ENCODE measurements at places on chromosomes 7 and 10.

- no peak for DNase-seq
These were observed 666.7 kb downstream of the KCNMA1 start for GRCh38 chr10:76970711-76971519.

DNA sequence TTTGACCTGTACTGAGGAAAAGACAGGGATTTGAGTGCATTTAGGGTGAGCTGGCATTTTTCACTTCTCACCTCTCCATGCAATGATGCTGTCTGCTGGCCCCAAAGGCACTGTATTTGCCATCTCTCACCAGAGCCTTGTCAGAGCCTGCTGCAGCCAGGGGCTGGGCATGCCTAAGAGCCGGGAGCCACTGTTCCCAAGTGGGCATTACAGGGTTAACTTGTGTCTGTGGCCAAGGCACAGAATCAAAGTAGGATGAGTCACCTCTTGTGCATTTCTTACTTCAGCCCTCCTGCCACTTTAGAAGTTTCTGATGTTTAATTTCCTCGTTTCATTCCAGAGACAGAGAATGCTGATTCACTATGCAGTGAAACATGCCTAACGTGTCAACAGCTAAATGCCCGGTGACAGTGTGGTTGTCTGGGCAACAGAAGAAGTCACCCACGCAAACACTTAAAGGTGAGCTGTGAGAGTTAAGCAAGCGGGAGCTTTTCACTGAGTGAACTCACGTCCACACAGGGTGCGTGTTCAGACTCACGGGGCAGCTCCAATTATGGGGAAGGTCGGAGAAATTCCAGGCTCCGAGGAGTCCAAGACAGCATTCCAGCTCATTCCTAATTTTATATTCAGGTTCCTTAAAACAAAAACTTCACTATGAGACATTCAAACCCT lies 57.1 kb upstream of the IGFBP3 start:
- DNase-seq: peak; percentile 95

GRCh38 chr7:23018750-23019149 lies 4.8 kb upstream of the HYCC1 start:
- no peak for DNase-seq

GRCh38 chr10:44459671-44460070 lies 74.8 kb upstream of the CXCL12 start:
- DNase-seq: no peak

- DNase-seq: no peak
These were observed 33.0 kb downstream of the JAKMIP3 start for GRCh38 chr10:132098539-132099388.

DNA sequence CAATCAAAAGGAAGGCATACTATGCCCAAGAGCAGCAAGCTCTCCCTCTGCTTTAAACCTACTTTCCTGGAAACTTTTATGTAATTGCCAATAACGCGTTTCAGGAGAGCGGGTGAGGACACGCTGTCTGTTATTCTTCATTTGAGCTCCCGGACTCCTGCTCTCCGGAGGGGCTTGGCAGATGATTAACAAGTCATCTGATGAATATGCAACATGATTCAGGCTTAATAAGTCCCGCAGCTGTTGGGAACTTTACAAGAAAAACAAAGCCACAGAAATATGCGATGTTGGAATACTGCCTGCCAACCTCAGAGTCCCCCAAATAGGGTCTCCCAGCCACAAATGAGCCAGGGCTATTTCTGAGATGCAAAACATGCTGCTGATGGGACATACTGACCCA lies 348.0 kb downstream of the GPAM start:
- DNase-seq: peak; percentile 83

- no peak for DNase-seq
These were observed 57.1 kb downstream of the ABCB1 start for GRCh38 chr7:87543623-87544022.

DNA sequence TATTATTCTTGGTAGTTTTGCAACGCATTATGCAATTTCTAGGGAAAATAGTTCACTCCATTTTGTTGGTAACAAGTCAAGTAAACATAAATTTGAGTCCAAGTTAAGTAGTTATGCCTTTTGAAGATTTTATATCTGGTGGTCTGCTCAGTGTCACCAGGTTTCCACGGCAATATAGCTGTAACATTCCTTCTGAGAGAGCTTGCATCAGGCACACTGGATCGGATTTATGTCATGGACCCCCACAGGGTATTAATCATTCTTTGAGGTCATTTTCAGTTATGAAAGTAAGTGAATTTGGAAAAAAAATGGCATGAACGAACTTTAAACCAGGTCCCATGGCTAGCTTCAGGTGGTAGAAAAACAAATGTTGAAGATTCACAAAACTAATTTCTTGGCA lies 136.3 kb downstream of the POLR1F start:
- peak; percentile 90 for DNase-seq

DNA sequence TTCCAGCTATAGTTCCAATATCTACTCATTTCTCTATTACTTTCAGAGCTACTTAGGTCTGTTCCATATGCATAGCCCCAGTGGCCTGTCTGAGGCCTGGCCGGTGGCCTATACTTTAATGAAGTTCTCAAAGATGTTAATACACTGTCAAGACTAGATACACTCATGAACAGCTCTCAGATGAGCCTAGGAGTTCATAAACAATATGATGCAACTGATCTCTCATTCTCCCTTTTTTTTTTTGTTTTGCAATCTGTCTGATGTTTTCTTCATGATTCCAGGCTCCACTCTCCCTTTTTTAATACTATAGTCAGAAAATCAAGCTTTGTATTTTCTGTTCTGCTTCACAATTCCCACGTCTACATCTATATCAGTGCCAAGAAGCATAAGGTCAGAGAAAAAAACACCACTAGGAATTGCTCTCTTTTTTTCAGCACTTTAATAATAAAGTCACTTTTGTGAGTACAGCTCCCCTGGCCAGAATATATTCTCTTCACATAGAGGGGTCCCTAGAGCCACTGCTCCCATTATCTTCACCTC lies 321.0 kb downstream of the C7orf25 start:
- no peak for DNase-seq

DNA sequence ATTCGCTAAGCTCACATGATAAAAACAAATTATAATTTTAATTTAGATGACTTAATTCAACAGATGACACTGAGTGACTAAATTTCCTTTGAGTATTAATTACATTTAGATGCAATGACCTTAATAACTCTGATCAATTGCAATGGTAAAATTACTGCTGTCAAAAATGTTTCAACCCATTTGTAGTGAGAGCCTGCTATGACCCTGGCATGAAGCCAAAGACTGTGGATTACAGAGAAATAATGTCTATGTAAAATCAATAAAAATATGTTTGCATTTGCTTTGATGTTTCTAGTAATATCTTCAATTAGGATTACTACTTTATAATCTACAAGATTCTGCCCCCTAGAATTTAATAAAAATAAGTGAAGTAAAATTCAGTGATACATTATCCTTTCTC lies 15.6 kb downstream of the MKX start:
- no peak for DNase-seq

DNA sequence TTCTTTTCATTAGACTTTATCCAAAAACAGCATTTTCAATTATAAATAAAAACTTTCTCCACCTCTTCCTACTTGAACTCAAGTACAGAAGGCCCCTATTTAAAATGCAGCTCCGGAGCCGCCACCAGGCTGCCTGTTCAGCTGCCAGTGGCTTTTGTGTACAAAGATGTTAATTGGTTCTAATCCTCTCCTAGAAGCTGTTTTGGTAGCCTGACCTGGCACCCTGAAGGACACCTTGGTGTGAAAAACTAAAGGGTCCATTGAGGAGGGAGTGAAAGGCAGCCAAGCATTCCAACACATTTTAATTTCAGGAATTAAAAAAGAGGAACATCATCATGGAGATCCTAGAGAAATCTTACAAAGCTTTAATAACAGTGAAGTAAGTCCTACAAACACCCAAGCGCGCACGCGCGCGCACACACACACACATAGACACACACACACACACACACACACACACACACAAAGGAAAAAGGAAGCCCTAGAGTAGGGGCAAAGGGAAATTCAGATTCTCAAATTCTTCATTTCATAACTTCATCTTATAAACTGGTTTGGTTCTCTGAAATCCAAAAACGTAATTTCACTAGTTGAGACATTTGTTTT lies 41.4 kb downstream of the VAX1 start:
- DNase-seq: no peak

DNA sequence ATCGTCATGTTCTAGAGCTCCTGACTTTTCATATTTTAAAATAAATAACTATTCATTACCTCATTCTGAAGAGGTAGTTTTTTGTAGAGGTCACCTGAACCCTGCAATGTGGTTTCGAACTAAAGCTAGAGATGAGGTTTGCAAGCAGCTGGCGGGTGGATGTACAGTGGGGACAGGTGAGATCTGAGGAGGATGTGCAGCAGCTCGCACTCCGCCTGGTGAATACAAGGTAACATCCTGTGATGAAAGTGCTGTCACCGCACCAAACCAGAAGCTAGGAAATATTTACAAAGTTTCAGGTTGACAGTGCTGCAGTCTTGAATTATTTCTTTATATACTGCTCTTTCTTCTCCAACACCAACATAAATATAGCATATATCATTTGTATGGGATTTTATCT lies 26.5 kb downstream of the NDUFB2 start:
- no peak for DNase-seq

DNA sequence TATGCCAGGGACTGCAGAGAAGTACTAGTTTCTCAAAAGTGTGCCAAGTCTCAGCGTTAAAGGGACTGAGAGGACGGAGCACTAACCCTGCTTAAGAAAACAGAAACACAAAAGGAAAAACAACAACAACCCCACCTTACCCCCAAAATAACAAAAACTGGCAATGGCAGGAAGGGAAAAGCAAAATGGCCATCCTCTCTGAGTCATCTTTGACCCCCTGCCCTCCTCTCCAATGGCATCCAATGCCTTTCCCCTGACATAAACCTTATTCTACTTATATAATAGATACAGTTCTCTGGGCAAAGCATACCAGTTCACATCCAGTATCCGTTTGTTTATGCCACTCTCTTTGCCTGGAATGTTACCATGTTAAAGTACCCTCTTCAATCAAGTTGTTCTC lies 1.6 kb downstream of the POLR1F start:
- no peak for DNase-seq

DNA sequence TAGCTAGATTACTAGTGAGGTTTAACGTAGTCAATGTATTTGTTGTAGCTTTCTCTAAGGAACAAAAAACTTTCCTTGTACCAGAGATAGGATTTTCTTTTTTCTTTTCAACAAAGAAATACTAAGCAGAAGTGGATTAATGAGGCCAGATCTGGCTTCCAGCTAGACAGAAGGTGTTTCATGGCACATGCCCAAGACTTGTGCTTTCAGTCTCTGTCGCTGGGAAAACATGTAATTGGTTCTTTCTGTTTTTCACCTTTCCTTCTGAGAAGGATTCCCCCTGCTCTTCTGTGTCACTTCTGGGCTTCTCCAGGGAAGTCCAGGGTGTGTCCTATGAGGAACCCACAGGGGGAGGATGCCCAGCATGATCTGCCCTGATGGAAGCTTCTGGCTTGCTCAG lies 492.2 kb downstream of the CCSER2 start:
- DNase-seq: no peak

- DNase-seq: no peak
These were observed 154.2 kb downstream of the ARHGAP12 start for GRCh38 chr10:31774299-31774900.

- DNase-seq: no peak
These were observed 903 bp downstream of the ZNF655 start for GRCh38 chr7:99559175-99559915.

- DNase-seq: no peak
These were observed 65.8 kb downstream of the MGMT start for GRCh38 chr10:129532838-129533237.

- no peak for DNase-seq
These were observed 142.8 kb downstream of the DGKB start for GRCh38 chr7:14759785-14760184.

DNA sequence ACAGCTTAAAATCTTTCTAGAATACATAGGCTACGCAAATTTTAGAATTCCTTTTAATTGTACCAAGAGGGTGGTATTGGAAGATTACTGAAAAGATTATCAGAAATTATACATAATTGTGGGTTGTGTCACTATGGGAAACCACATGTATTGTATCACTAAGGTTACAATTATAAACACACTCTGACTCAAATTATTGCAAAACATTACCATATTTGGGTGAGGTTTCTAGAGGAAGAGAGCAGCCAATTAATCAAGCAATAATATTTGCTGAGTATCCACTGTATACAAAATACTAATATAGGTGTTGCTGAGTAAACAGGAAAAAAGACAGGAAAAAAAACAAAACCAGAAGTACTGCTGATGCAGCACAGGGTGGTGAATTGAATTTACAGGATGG lies 3.1 kb upstream of the CAPZA2 start:
- DNase-seq: no peak

- no peak for DNase-seq
These were observed 12.1 kb downstream of the OR9A4 start for GRCh38 chr7:141928146-141928844.

DNA sequence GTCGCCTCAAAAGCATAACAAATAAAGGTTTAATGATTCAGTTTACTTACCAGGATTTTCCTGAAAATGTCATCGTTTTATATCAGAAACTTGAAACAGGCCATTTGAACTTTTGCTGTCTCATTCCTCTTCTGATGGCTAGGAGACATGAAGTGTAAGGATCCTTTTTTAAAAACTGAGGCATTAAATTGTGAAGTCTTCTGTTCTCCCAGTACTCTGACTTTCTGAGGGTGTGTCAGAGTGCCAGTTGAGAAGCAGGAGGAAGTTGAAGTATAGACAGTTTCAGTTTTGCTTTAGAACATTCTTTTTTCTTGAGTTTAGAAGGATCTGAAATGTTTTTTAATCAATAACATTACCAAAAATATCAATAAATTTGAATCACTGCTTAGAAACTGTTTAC lies at the start of gene SAMD9L:
Gene SAMD9L (minus strand): TSS at position 242 of the 400 bp plus-strand sequence. CDS start 12,414 bp downstream, outside the sequence.
- DNase-seq: no peak

- DNase-seq: no peak
These were observed 21.5 kb downstream of the C10orf105 start for GRCh38 chr10:71697938-71698709.

GRCh38 chr7:56483153-56483552 lies 366.9 kb upstream of the NUPR2 start:
- DNase-seq: no peak

DNA sequence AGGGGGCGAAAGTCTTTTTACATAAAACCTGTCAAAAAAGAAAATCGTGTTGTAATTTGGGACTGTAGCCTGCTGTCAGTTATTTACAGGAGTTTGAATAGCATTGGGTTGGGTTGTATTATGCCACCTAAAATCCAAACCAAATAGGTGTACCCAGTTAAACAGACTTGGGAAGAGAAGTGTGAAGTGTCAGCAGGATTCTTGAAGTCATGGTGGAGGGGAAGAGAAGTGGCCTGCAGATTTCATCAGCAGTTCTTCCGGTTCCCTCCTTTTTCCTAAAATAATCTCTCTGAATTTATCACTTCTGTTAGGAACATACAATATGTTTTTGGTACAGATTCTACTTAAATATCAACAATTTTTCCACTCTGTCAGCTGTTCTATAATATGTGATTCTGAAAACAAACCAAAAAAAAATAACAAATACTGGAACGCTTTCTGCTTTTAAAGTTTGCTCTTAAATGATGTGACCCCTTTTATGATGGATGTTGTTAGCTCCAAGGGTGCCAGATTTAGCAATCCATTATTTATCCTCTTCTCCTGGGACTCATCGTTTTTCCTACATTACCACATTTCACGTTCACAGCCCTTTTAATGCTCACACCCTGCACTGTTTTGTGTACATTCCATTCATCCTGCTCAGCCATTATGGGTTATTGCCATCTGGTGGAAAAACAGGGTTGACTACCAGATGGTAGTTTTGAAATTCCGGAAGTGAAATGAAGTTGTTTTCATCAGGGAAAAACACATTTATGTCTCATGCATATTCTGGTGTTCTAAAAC lies 18.7 kb upstream of the ARHGAP12 start:
- peak; percentile 82 for DNase-seq

- DNase-seq: no peak
These were observed 44.8 kb upstream of the SP8 start for GRCh38 chr7:20831451-20831850.

- DNase-seq: no peak
These were observed 223.2 kb downstream of the FANK1 start for GRCh38 chr10:126119599-126119998.
